Airway epithelial cell (primary cell): ENCODE measurements at places on chromosomes 2 and 18. TPM values are rescaled to one million over a fixed set of nuclear protein-coding genes. Genes with fewer than 3 reads are reported as not detected.

Gene TANK
- total RNA-seq, result 32.0 and 43.4 TPM in 2 replicates

Gene DES
- total RNA-seq, result not detected in 2 replicates

Gene TUBA3E
- not detected in 2 replicates for total RNA-seq

Gene VWA3B
- total RNA-seq, result not detected in 2 replicates

Gene RESP18
- total RNA-seq, result not detected in 2 replicates
